Dermis microvascular lymphatic vessel endothelial cell (primary cell): ENCODE measurements at places on chromosomes 1 and 21.
A peak's percentile ranks its signal among the peaks of the same experiment; 100 is the strongest.

DNA sequence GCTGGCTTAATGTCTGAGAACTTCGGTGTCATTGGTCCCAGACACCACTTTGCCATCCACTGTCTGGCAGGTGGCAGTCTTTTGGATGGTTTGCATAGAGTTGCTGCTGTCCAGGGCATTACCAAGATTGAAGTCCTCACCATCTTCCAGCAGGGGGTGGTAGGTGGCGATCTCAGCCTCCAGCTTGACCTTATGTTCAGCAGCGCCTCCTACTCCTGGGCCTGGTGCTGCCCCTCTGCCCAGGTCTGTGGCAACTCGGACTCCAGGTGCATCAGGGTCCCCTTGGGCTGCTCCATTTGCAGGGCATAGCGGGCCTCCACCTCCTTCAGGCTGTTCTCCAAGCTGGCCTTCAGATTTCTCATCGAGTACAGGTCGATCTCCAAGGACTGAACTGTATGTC lies 573.3 kb upstream of the NCAM2 start:
- DNase-seq, result no peak

DNA sequence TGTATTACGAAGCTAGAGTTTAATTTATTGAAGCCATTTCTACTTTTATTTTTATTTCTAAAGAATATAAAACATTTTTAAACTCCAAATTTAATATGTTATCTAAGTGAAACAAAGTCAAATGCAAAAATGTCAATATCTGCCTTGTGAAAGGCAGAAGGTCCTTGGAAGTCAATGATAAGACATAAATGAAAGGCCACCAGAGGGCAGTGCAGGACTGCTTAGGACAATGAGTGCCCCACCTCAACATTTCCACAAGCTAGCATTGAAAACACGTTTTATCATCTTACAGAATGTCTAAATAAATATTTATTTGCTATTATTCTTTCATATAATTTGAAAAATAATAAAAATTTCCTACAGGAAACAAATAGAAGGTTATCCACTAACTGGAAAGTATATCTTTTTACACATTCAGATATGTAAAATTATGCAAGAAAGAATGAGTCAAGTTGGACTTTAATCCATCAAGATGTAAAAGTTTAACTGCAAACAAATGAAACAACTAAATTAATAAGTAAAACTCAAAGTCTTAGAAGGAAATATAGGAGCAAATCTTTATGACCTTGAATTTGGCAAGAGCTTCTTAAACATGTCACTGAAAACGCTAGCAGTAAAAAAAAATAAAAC lies 140.1 kb upstream of the FMN2 start:
- peak; percentile 45 for DNase-seq

GRCh38 chr1:7280347-7280960 lies 490.6 kb upstream of the VAMP3 start:
- DNase-seq, result no peak

- DNase-seq, result no peak
These were observed 238.9 kb upstream of the PRMT6 start for GRCh38 chr1:106817575-106817974.

GRCh38 chr1:63330331-63330916 lies 8.1 kb downstream of the FOXD3 start:
- no peak for DNase-seq

DNA sequence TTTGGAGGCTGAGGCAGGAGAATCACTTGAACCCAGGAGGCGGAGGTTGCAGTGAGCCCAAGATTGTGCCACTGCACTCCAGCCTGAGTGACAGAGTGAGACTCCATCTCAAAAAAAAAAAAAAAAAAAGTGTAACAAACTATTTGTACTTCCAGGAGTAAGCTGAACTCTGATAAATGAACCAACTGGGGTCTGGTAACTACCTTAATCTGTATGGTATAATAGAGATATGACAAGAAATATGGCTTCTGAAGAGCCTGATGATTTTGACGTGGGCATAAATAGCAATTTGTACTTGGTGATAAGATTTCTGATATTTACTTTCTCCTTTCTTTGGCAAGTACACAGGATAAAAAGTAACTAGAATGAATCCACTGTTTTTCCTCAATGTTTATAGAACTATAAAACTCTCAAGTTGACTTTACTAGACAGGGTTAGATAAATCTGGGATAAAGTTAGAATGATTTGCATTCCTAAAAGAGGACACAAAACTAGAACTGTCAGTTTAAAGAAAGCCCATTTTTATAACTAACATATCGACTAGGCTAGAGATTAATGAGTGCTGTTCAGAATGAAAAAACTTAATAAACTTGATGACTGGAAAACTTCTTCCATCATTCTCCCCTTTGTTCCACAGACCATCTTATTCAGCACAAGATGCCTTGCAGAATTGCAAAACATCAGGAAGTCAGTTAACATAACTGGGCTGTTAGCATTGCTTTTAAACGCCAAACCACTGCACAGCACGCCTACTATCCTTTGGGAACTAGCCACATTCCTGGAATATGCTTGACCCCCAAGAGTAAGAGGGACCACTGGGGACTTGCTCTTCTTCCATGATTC lies 51.5 kb upstream of the EDARADD start:
- DNase-seq, result no peak

DNA sequence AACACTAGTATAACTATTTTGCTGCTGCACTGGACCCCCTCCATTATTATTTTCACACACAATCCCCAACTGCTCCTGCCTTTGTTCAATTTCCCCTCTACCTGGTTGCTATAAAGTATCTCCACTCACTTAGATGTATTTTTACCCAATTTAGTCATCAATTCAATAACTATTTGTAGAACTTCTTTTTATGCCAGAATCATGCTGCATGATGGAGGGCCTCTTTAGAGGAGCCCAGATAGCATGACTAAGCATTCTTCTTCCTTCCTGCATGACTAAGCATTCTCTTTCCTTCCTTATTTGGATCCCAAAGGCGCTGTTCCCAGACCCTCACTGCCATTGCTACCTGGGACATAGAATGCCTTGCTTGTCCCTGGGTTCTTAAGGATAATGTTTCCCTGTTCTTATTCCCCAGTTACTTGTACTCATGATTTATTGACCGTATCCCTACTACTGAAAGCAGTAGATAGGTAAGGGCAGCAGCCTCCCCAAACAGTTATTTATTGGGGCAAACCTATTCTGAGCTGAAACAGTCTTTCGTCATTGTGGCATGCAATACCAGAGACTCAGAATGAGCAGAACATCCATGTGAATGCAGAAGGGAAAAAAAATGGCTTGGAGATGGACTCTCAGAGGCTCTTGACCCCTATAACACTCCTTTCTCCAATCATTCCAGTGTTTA lies 89.3 kb upstream of the AKT3 start:
- DNase-seq, result peak; percentile 61

DNA sequence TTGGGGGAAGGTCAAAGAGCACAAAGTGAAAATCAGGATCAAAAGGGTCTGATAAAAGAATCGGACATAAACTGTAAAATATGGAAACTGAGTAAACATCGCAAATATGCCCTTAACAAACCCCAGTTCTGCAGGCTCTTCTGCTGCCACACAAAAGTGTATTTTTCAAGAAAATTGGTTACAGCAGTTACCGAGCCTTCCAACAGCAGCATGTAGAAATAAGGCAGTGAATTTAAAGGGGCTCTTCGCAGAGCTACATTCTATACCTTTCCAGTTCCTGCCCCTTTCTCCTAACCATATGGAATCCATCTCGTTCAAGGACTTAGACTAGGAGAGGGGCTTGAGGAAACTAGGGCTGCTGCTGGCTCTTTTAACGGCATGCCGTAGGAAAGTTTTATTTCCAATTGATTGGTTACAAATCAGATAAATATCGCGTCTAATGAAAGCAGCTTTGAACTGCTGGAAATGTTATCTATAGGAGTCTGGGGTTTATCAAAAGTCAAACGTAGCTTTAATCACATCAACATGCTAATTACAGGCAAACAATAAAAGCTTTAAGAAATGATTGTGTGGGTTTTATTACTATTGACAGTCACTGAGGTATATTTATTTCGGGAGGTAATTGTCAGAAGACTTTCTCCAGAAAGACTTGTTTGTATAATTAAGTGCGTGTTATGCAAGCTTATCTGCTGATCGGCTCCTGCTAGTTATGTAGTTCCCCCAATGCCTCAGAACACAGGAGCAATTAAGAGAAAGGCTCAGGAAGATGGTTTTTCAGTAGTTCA lies 59.1 kb downstream of the GORAB start:
- DNase-seq, result no peak

DNA sequence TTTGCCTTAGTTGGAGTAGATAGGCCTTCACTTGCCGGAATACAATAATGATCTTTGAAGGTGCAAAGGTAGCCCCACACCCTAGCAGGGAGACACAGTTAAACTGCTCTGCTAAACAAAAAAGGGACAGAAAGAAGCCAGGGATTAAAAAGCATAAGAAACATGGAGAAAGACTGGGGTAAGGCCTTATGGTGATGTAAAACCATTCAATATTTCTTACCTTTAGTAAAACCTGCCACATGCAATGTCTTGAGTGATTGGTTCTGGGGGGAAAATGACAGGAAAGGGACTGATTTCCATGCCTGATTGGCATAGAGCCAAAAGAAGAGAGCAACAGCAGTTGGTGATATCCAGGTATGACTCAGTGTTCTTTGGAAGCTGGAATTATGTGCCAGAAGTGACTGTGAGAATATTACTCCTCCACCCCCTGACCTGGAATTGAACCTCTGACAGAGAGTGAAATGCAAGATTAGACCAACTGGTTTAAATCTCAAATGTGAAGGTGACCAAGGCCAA lies 8.1 kb downstream of the DNASE2B start:
- DNase-seq, result peak; percentile 45

- DNase-seq, result peak; percentile 77
These were observed 5.8 kb upstream of the SDHB start for GRCh38 chr1:17059391-17060305.

DNA sequence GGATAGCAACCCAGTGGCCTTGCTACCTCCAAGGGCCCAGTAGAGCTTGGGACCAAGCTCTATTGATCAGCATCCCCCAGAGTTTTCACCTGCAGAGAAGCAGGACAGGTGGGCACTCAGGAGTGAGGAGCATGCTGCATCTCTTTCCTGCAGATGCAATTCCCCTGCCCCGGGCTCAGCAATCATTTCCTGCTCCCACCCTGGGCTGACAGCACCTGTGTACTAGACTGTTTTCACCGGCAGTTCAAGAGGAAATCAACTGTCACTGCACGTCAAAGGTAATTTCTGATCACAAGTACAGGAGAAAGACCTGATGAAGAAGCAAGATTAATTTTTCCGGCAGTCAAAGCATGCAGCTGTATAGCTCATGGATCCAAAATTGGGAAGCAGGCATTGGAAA lies 8.8 kb upstream of the NT5C1A start:
- DNase-seq, result no peak

GRCh38 chr1:216804111-216804510 lies 80.9 kb upstream of the ESRRG start:
- DNase-seq, result no peak

GRCh38 chr1:80673935-80674597 lies 1126.7 kb upstream of the ADGRL2 start:
- DNase-seq, result no peak

DNA sequence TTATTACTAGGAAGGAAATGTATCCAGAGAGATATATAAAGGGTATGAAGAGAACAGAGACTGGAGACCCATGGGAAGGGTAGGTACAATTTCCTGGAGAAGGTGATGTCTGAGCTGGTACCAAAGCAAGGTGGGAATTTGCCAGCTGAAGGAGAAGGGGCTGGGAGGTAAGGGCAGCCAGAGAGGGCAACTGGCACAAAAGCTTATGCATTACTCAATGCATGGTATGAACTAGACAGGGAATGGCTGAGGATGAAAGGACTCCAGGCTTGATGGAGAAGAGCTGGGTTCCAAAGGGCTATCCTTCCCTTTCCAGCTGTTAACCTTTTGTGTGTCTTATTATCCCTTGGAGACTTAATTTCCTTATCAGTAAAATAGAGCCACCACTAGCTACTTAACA lies 113.6 kb upstream of the GADD45A start:
- no peak for DNase-seq

DNA sequence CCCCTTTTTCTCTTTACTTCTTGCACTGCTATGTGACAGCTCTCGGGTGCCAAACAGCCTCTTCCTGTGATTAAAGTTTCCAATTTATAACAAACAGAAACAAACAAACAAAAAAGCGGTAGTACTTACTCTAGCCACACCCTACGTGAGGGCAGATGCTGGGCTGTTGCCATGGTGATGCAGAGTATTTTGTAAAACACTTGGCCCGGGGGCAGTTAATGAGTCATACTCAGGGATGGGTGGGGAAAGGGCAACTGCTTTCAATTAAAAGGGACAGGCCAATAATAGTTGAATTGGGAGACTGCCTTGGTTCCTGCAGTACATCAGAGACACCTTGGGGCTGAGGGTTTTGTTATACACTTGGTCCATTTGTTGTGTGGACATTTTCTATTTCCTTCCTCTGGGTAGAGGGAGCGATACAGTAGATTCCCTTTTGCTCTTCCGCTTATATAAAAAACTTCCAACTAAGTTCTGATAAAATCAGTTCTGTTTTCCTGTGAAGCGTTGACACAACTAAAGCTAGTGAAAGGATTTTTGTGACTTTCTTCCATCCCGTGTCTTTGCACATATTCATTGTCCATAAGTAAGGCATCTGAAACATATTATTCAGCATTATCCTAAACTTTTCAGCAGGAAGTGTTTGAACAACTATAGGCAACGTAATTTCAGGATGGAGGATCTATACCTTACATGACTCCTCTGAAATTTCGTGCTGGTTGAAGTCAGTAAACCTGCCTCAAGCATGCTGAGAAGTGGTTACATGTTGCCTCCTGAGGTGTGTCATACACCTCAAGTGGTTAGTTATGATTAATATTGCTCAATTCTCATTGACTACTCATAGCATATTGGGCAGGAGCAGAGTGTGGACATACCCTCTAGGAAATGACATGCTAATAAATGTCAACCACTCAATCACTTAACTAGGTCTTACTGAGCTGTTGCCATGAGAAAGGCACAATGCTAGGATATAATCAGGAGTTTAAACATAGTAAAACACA lies 36.7 kb upstream of the THEM4 start:
- peak; percentile 98 for DNase-seq

DNA sequence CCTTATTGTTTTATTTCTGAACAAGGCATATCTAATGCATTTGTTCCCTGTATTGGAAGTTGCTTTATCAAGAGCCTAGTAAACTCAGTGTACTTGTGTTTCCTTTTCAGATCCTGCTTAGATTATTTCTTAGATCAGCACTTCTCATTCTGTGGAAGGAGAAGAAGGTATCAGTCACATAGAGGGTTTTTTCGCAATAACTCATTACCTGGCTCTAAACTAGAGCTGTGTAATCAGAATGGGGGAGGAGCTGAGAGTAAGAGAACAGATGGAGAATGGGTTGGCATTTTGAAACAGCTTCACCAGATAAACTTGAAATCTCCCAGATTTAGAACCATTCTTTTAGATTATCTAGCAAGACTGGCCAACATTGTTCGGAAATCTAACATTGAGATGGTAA lies 11.0 kb downstream of the AHCYL1 start:
- DNase-seq, result no peak

DNA sequence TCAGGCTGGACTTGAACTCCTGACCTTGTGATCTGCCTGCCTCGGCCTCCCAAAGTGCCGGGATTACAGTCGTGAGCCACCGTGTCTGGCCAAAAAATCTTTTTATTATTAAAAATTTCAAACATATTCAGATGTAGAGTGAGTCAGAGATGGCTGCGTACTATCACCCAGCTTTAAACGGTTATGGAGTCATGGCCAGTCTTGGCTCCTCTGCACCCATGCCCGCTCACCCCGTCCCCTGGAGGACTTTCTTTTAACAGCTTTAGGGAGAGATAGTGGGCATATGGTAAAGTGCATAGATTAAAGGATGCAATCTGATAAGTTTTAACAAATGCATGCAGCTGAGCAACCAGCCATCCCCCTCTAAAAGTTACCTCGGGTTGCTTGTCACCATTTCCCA lies 51.8 kb downstream of the TNFRSF8 start:
- DNase-seq, result no peak

- DNase-seq, result no peak
These were observed 182.3 kb downstream of the KCTD3 start for GRCh38 chr1:215749414-215749813.
